ENCODE measurements at places on chromosomes 2 and 18.

DNA sequence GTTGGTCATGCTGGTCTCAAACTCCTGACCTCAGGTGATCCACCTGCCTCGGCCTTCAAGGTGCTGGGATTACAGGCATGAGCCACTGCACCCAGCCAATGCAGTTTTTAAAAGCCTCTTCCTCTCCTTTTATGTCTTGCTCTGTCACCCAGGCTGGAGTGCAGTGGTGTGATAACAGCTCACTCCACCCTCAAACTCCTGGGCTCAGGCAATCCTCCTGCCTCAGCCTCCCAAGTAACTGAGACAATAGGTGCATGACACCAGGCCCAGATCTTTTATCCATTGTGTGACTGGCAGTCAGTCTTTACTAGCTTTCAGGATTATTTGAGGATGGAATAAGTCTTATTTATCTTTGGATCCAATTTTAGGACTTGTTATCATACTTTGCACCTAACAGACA is 13.2 kb downstream of the KCTD18 start:
- H3K36me3 ChIP-seq, result peaks cover 48% of the 10 kb centered on the region
- H3K27me3 ChIP-seq, result no peaks in the 10 kb centered on the region
- H3K4me1 ChIP-seq, result no peaks in the 10 kb centered on the region
- H3K27ac ChIP-seq, result peak overlapping the region; percentile 51

DNA sequence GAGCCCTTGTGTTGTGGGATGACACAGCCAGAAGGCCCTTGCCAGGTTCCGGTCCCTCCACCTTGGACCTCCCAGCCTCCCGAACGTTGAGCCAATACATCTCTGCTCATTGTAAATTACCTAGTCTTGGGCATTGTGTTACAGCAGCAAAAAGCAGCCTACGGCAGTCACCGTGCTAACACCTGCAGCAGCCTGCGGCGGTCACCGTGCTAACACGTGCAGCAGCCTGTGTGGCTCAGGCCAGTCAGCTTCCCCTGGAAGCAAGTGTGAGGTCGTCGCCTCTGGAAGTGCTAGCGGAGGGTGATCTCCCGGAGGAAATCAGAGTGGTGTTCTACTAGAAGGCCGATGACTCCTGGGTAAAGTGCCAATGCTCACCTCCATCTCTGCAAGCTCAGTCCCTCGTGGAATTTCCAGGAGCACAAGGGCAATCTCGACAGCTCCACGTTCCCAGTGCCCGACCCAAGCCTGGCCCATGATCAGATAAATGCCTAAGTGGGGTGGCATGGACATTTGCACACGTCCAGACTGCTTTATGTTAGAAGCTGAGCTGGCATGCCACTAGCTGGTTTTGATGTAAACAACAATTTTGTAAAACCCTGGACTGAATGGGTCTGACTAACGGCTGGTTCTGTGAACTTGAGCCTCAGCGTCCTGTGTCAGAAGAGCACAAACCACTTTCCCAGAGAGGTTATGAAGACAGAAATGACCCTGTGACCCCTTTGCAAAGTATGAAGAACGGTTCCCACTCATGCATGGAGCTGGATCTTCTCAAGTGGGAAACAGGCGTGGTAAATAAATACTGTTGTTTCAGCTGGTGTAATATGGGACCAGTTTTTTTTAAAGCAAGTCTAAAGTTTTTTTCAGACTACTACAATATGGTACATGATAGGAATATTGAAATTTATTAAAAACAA is 11.4 kb upstream of the CNDP1 start:
- no peak for DNase-seq
- peaks cover 21% of the 10 kb centered on the region for H3K4me1 ChIP-seq
- peak overlapping the region; percentile 97 for H3K27ac ChIP-seq
- H3K27me3 ChIP-seq, result peaks cover 8% of the 10 kb centered on the region
- H3K36me3 ChIP-seq, result peaks cover 53% of the 10 kb centered on the region

DNA sequence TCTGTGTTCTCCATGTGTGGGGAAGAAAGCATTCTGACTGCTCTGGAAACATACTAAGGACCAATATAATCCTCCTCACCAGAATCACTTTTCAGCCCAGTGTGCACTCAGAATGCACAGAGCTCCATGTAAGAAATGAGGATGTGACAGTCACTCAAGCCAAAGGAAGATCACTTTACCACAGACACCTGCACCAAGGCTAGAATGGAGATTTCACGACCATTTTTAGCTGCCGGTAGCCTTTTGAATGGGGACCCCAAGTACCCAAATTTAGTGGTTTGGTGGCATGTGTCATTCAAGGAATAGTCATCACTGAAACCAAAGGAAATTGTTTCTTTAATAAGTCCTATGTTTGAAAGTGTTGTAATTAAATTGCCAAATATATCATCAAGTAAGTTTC is 613.2 kb upstream of the ACVR2A start:
- H3K4me1 ChIP-seq, result peaks cover 17% of the 10 kb centered on the region
- H3K27me3 ChIP-seq, result no peaks in the 10 kb centered on the region
- H3K27ac ChIP-seq, result no peak overlapping the region
- no peak for DNase-seq
- no peaks in the 10 kb centered on the region for H3K36me3 ChIP-seq

GRCh38 chr2:130768191-130768855 is 13.0 kb downstream of the AMER3 start:
- H3K27ac ChIP-seq, result peak overlapping the region; percentile 75
- H3K27me3 ChIP-seq, result peaks cover 3% of the 10 kb centered on the region
- no peaks in the 10 kb centered on the region for H3K36me3 ChIP-seq
- H3K4me1 ChIP-seq, result peaks cover 9% of the 10 kb centered on the region
- H3K4me3 ChIP-seq, result no peak overlapping the region
- DNase-seq, result no peak

DNA sequence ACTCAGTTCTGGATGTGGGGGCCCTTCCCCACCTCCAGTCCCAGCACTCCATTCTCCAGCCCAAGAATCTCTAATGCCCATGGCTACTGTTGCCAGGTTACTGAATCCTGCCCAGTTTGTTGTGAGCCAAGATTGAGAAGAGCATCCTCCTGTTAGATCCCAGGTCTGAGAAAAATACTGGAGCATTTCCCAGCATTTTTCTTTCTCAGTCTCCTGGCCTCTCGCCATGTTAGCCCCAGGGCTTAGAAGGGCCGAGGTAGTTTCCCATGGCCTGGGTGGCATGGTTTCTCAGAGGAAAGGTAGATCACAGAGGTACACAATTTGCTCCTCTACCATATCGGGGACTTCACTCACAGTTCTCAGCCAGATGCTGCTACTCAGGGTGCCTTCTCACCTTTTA is 135.7 kb downstream of the OTX1 start:
- H3K4me1 ChIP-seq, result no peaks in the 10 kb centered on the region
- H3K36me3 ChIP-seq, result peaks cover 14% of the 10 kb centered on the region
- H3K27me3 ChIP-seq, result no peaks in the 10 kb centered on the region
- no peak overlapping the region for H3K4me3 ChIP-seq
- no peak overlapping the region for H3K27ac ChIP-seq

DNA sequence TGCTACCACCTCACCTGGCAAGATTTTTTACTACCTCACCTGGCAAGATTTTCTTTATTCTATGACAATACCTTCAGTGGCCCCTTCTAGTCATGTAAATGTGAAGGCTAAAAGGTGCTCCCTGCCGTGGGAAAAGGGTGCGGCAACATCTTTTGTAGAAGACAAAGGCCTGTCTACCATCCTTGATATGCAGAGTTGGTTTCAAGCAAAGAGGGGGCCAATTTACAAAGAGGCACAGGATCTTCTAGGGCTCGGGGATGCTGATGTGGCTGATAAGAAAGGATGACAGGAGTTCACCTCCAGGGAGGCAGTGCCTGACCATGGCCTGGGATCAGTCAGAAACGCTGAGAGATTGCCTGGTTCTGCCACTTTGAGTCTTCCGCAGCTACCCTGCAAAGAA is 165.4 kb upstream of the SLC1A4 start:
- H3K27ac ChIP-seq, result no peak overlapping the region
- no peak for DNase-seq
- H3K4me3 ChIP-seq, result no peak overlapping the region

DNA sequence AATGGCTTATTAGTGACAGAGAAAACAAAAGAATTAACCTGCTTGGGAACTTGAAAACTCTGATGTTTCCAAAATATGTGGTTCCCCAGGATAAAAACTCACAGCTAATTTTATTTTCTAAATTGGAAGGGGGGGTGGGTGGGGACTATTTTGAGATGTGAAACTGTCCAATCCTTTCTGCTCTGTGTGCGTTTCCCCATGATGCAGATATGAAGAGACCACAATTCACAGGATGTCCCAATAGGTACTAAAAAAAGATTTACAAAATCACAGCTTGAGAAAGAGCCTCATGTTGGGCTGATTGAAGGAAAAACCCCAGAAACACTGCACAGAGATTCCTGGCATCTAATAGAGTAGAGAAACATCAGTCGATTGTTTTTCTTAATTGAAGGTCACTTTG is 273.2 kb downstream of the ARHGAP15 start:
- no peaks in the 10 kb centered on the region for H3K36me3 ChIP-seq
- no peak for DNase-seq
- H3K27ac ChIP-seq, result no peak overlapping the region
- H3K4me3 ChIP-seq, result no peak overlapping the region

GRCh38 chr2:128489526-128490273 is 171.0 kb upstream of the HS6ST1 start:
- H3K27ac ChIP-seq, result peak overlapping the region; percentile 24
- H3K27me3 ChIP-seq, result peaks cover 35% of the 10 kb centered on the region
- H3K4me3 ChIP-seq, result no peak overlapping the region
- no peaks in the 10 kb centered on the region for H3K36me3 ChIP-seq

- H3K36me3 ChIP-seq, result no peaks in the 10 kb centered on the region
- no peak overlapping the region for H3K27ac ChIP-seq
- H3K4me3 ChIP-seq, result no peak overlapping the region
- H3K4me1 ChIP-seq, result peaks cover 35% of the 10 kb centered on the region
- DNase-seq, result no peak
These were observed 45.5 kb downstream of the SDC1 start for GRCh38 chr2:20179466-20179754.

GRCh38 chr2:217725409-217725808 is 277.4 kb downstream of the TNS1 start:
- no peak for DNase-seq
- peaks cover 7% of the 10 kb centered on the region for H3K4me1 ChIP-seq
- peaks cover 13% of the 10 kb centered on the region for H3K36me3 ChIP-seq
- peaks cover 8% of the 10 kb centered on the region for H3K27me3 ChIP-seq

GRCh38 chr18:36349552-36349951 is 52.0 kb downstream of the FHOD3 start:
- H3K27me3 ChIP-seq, result no peaks in the 10 kb centered on the region
- H3K4me3 ChIP-seq, result peak overlapping the region; percentile 67
- H3K27ac ChIP-seq, result peak overlapping the region; percentile 96
- H3K4me1 ChIP-seq, result peaks cover 58% of the 10 kb centered on the region
- no peak for DNase-seq

DNA sequence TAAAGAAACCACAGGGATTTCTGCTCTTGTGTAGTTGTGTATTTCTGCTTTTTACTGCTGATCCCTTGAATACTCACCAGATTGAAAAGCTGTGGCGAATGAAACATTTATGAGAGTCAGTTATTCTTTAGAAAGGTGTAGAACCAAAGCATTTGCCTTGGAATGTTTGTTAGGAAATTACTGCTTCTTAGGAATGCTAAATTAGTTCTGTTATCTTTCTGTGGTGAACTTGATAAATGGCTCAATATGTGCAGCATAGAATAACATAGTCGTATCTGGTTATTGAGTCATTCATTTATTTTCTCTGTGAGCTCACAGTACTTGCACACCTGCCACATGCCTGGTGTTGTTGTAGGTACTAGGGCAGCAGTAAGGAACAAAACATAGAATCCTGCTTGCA is 57.0 kb upstream of the FAM237A start:
- H3K27ac ChIP-seq, result no peak overlapping the region
- H3K4me1 ChIP-seq, result peaks cover 12% of the 10 kb centered on the region
- peaks cover 4% of the 10 kb centered on the region for H3K36me3 ChIP-seq
- peaks cover 3% of the 10 kb centered on the region for H3K27me3 ChIP-seq

DNA sequence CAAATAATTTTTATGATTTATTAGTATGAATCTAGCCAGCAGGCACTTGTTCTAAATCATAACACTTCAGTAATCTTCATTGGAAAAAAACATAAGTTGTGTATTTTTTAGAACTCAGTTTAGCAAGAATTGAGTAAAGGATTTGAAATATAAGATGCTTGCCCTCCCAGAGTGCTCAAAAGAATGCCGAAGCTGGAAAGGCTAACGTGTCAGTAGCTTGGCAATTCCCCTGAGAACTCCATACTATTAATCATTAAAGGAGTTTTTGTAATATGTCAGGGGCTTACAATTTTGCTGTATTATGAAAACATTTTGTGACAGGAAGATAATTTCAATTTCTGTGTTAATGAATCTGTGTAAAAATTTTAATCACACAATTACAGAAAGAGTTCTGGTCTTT is 122.7 kb downstream of the GULP1 start:
- peaks cover 38% of the 10 kb centered on the region for H3K36me3 ChIP-seq
- H3K27me3 ChIP-seq, result no peaks in the 10 kb centered on the region
- H3K4me1 ChIP-seq, result no peaks in the 10 kb centered on the region
- H3K27ac ChIP-seq, result no peak overlapping the region
- no peak for DNase-seq

DNA sequence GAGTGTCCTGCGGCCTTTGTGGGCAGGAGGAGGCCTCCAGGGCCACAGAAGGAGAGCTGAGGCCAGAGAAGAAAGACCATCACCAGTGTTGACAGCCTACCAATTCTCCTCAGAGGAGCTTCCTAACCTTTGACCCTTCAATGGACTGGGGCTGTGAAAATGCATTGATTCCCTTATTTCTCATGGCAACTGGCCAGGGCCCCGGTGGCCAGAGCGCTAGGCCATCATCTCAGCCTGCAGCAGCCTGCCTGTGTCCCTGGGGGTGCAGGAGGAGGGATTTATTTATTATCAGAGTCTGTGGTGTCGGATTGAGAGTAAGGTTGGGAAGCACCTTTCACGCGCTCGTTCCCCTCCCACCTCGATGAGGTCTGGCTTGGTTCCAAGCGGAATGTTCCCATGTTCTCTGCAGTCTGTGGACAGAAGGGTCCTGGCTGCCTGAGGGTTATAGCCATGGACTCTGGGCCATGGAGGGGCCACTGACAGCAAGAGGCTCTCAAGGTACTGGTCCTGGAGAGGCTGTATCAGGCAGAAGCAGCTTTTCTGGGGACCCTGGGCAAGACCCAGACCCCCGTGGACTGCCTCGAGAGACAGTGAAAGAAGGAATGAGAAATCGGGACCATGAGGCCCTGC is 53.8 kb downstream of the CYP27C1 start:
- no peaks in the 10 kb centered on the region for H3K27me3 ChIP-seq
- no peak for DNase-seq
- H3K4me3 ChIP-seq, result no peak overlapping the region
- H3K4me1 ChIP-seq, result peaks cover 62% of the 10 kb centered on the region

DNA sequence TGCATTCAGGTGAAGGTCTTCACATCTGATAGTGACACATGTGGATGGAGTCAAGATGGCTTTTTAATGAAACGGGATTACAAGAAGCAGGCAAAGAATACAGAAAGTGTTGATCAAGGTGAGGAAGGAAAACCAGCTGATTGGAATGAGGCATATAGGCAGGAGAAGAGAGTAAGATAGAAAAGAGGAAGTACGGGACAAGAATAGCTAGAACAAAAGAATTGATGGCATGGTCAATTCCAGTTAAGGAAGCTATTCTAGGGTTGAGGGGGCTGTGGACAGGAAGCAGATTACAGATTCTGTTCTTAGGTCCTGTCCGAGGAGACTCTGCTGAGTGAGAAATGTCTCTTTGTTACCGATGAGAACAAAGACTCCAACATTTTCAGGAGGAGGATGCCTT is 13.2 kb upstream of the NCK2 start:
- peaks cover 5% of the 10 kb centered on the region for H3K36me3 ChIP-seq
- H3K4me1 ChIP-seq, result no peaks in the 10 kb centered on the region
- H3K27ac ChIP-seq, result no peak overlapping the region
- H3K4me3 ChIP-seq, result no peak overlapping the region
- DNase-seq, result no peak

All from nephron progenitor cell (in vitro differentiated cells).